ENCODE measurements at places on chromosomes 4 and X.

DNA sequence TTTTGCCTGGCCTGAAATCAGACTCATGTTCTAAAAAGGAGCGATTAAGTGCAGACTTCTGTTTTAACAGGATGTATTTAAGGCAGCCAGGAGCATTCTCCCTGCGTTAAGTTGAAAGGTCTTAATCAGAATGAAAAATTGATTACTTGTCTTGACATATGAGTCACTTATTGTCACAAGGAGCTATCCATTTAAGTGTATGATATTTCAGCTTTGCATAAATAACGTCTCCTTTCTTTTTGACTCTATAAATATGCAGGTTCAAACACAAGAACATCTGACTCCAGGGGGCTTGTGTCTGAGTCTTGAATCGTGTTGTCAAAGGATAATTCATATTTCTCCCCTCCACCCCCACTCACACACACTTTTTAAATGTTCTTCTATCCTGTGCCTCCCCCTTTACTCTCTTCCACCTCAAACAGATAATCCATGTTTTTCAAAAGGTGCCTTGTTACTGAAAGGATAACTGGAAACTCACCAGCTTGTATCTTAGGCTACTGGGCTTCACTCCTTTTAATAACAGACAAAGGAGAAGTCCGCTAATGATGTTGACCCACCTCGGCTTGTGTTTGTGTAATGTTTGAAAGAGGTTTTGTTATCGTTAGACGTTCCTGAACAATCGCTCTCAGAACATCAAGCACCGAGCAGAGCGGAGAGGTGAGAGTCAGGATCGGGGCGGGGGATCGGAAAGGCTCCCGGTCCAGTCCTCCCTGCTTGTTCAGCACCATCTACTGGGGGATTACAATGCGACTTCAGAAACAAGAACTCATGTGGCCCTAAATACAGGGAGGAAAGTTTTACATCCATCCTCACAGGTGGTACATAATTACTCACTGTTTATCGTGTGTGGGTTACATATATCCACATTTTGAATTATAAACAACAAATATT is 107.5 kb upstream of the RPL34 start:
- no peak for DNase-seq
- no peak overlapping the region for H3K4me3 ChIP-seq
- H3K4me1 ChIP-seq = no peaks in the 10 kb centered on the region
- no peaks in the 10 kb centered on the region for H3K27me3 ChIP-seq

GRCh38 chr4:77418333-77418732 is 187.3 kb upstream of the CXCL13 start:
- no peak overlapping the region for H3K4me3 ChIP-seq
- DNase-seq = no peak
- H3K4me1 ChIP-seq = no peaks in the 10 kb centered on the region
- no peaks in the 10 kb centered on the region for H3K27me3 ChIP-seq

- DNase-seq = no peak
- H3K27me3 ChIP-seq = no peaks in the 10 kb centered on the region
- H3K27ac ChIP-seq = no peak overlapping the region
- H3K36me3 ChIP-seq = no peaks in the 10 kb centered on the region
- H3K4me3 ChIP-seq = no peak overlapping the region
- H3K4me1 ChIP-seq = no peaks in the 10 kb centered on the region
These were observed 40.7 kb downstream of the ANXA3 start for GRCh38 chr4:78592088-78592783.

GRCh38 chr4:118158763-118159375 is 124.6 kb downstream of the NDST3 start:
- no peaks in the 10 kb centered on the region for H3K27me3 ChIP-seq
- no peaks in the 10 kb centered on the region for H3K36me3 ChIP-seq
- H3K4me3 ChIP-seq = no peak overlapping the region
- no peak for DNase-seq
- H3K27ac ChIP-seq = no peak overlapping the region

GRCh38 chr4:80249144-80249543 is 17.3 kb upstream of the FGF5 start:
- no peaks in the 10 kb centered on the region for H3K36me3 ChIP-seq
- no peaks in the 10 kb centered on the region for H3K4me1 ChIP-seq

- DNase-seq = no peak
- no peaks in the 10 kb centered on the region for H3K27me3 ChIP-seq
- H3K27ac ChIP-seq = no peak overlapping the region
- no peak overlapping the region for H3K4me3 ChIP-seq
- H3K4me1 ChIP-seq = no peaks in the 10 kb centered on the region
These were observed 74.7 kb downstream of the LPAR4 start for GRCh38 chrX:78822157-78822690.

GRCh38 chr4:19961091-19961490 is 290.6 kb upstream of the SLIT2 start:
- H3K36me3 ChIP-seq = no peaks in the 10 kb centered on the region
- no peak for DNase-seq
- no peak overlapping the region for H3K27ac ChIP-seq
- H3K4me3 ChIP-seq = no peak overlapping the region
- no peaks in the 10 kb centered on the region for H3K4me1 ChIP-seq
- no peaks in the 10 kb centered on the region for H3K27me3 ChIP-seq

GRCh38 chr4:972651-973424 is 531 bp downstream of the DGKQ start:
- H3K27ac ChIP-seq = no peak overlapping the region
- peaks cover 18% of the 10 kb centered on the region for H3K4me1 ChIP-seq
- peak overlapping the region; percentile 88 for H3K4me3 ChIP-seq
- no peaks in the 10 kb centered on the region for H3K36me3 ChIP-seq
- peak; percentile 48 for DNase-seq
- no peaks in the 10 kb centered on the region for H3K27me3 ChIP-seq

DNA sequence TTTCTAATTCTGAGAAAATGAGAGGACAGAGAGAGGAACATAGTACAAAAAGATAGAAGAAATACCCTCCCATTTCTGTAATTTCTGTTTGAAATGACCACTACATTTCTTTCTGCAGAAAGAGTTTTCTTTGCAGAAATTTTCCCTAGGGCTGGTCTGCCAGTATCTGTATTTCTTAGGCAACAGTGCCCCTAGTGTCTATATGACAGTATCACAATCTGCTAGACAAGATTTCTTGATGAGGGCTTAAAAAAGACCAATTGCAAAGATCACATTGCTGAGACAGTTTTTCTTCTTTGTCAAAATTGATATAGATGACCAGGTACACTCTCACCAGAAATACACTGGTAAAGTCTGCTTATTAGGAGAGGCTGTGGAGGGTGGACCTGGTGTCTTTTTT is 81.0 kb upstream of the ZDHHC15 start:
- DNase-seq = no peak
- H3K4me1 ChIP-seq = no peaks in the 10 kb centered on the region
- H3K27ac ChIP-seq = no peak overlapping the region
- H3K4me3 ChIP-seq = no peak overlapping the region
- H3K27me3 ChIP-seq = no peaks in the 10 kb centered on the region

GRCh38 chr4:185916683-185917082 is 104.7 kb upstream of the SORBS2 start:
- H3K27ac ChIP-seq = no peak overlapping the region
- no peak overlapping the region for H3K4me3 ChIP-seq
- H3K4me1 ChIP-seq = no peaks in the 10 kb centered on the region

- H3K27ac ChIP-seq = no peak overlapping the region
- no peak for DNase-seq
- H3K4me1 ChIP-seq = peaks cover 6% of the 10 kb centered on the region
These were observed 189.3 kb downstream of the PTTG2 start for GRCh38 chr4:38149472-38149996.

DNA sequence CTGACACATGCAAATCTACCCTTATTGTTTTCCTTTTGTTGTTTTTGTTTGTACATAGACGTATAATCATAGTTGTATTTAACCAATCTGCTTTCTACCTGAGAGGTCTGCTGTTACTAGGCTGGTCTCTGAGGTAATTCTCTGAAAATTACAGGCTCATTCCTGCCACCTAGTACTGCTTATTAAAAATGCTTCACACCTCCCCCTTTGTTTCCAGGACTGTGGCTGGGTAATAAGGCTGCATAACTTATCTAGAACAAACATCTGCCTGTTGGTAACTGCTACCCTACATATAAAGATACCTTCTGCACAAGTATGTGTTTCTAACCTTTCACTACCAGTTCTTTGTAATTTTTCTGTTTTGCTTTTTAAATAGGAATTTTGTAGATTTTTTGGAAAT is 34.2 kb downstream of the COX7B2 start:
- H3K4me3 ChIP-seq = no peak overlapping the region
- no peak for DNase-seq
- H3K27ac ChIP-seq = no peak overlapping the region
- H3K36me3 ChIP-seq = no peaks in the 10 kb centered on the region

GRCh38 chrX:132568291-132568690 is 79.5 kb upstream of the MBNL3 start:
- H3K36me3 ChIP-seq = no peaks in the 10 kb centered on the region
- H3K27ac ChIP-seq = no peak overlapping the region
- H3K4me1 ChIP-seq = no peaks in the 10 kb centered on the region
- no peak overlapping the region for H3K4me3 ChIP-seq

DNA sequence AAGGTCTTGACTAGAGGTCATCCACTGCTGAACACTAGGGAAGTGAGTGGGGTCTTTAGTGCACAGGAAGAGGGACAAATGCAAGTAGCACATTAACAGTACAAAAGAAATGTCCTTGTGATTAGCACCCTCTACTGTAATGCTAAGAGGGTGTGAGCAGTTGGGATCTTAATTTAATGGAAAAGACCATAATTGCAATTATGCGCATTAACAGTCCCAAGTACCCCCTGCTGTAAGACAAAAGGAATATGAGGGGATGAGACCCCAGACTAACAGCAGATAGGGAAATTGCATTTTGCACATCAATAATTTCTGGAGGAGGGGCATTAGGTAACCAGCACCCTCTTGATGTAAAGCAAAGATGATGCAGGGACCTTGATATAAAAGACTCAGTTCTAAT is 285.0 kb downstream of the CHIC1 start:
- no peaks in the 10 kb centered on the region for H3K36me3 ChIP-seq
- H3K4me1 ChIP-seq = no peaks in the 10 kb centered on the region
- no peak overlapping the region for H3K4me3 ChIP-seq
- H3K27me3 ChIP-seq = no peaks in the 10 kb centered on the region

GRCh38 chr4:143184217-143184502 is 557 bp upstream of the USP38 start:
- H3K27me3 ChIP-seq = no peaks in the 10 kb centered on the region
- peak overlapping the region; percentile 85 for H3K4me3 ChIP-seq
- H3K36me3 ChIP-seq = no peaks in the 10 kb centered on the region
- H3K4me1 ChIP-seq = peaks cover 22% of the 10 kb centered on the region

DNA sequence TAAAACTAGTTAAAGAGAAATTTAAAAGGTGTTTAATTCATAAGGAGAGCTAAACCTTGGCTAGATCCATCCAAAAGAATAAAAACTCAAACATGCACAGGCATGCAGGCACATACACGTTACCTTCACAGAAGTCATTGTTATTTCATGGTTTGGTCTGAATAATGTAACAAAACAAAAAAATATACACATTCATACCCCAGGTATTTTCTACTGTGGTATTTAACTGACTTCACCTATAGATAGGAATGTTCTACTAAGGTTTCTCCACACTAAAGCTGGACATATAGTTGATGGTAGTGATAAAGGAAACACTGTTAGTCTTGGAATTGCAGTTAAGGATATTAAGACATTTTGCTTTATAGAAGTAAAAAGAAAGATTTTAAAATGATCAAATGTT is 283.6 kb upstream of the PCDH10 start:
- no peaks in the 10 kb centered on the region for H3K27me3 ChIP-seq
- H3K36me3 ChIP-seq = no peaks in the 10 kb centered on the region
- H3K4me3 ChIP-seq = no peak overlapping the region
- no peak overlapping the region for H3K27ac ChIP-seq
- no peak for DNase-seq

- no peaks in the 10 kb centered on the region for H3K27me3 ChIP-seq
- H3K27ac ChIP-seq = no peak overlapping the region
- H3K4me1 ChIP-seq = no peaks in the 10 kb centered on the region
- H3K4me3 ChIP-seq = no peak overlapping the region
These were observed 133.1 kb downstream of the CORIN start for GRCh38 chr4:47704693-47705325.

DNA sequence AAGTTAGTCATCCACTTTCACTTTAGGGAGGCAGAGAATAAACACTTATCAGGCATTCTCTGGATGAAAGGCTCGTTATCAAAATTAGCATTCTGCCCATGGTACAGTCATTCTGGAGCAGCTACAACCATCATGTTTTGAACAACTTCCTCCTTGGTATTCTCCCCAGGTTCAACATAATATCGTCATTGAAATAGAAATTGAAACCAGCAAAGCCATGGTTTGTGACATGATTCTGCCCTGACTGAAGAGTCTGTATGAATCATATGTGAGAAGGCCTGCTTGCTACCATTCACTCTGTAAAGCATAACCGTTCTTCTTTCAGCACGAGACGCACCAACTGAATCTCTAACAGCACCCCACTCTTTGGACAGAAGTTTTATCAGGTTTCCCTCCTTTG is 127.5 kb upstream of the RADX start:
- no peaks in the 10 kb centered on the region for H3K36me3 ChIP-seq
- no peaks in the 10 kb centered on the region for H3K4me1 ChIP-seq
- no peaks in the 10 kb centered on the region for H3K27me3 ChIP-seq
- no peak overlapping the region for H3K27ac ChIP-seq
- no peak for DNase-seq

DNA sequence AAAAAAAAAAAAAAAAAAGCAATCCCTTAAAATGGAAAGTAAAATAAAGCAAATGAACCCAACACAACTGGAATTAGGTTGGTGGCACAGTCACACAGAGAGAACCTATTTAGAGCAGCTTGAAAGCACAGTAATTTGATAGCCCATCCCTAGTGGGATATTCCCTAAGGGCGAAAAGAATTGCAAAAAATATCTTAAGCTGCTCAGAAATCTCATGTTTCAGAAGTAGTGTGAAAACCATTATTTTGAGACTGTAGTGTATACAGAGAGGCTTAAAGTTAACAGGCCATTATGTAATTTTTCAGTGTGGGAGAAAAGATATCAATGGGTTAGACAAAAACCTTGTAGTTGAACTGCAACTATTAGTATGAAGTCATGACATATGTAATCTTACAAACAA is 40.0 kb upstream of the DHX15 start:
- H3K4me3 ChIP-seq = no peak overlapping the region
- no peaks in the 10 kb centered on the region for H3K36me3 ChIP-seq
- H3K27ac ChIP-seq = no peak overlapping the region
- DNase-seq = no peak
- no peaks in the 10 kb centered on the region for H3K4me1 ChIP-seq

- H3K27ac ChIP-seq = no peak overlapping the region
- no peak overlapping the region for H3K4me3 ChIP-seq
- no peaks in the 10 kb centered on the region for H3K27me3 ChIP-seq
These were observed 25.4 kb upstream of the PPP1R2C start for GRCh38 chrX:42803320-42803719.

GRCh38 chr4:62119195-62119594 is 919.1 kb downstream of the ADGRL3 start:
- H3K27ac ChIP-seq = no peak overlapping the region
- no peak for DNase-seq
- no peaks in the 10 kb centered on the region for H3K4me1 ChIP-seq
- H3K27me3 ChIP-seq = no peaks in the 10 kb centered on the region
- H3K36me3 ChIP-seq = no peaks in the 10 kb centered on the region

DNA sequence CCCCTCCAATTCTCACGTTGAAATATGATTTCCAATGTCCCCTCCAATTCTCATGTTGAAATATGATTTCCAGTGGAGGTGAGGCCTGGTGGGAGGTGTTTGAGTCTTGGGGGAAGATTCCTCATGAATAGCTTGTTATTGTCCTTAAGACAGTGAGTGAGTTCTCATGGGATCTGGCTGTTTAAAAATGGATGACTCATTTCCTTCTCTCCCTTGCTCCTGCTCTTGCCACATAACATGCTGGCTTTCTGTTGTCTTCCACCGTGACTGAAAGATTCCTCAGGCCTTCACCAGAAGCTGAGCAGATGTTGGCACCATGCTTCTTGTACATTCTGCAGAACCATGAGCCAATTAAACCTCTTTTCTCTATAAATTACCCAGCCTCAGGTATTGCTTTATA is 346.8 kb upstream of the TECRL start:
- H3K27me3 ChIP-seq = no peaks in the 10 kb centered on the region
- no peak overlapping the region for H3K27ac ChIP-seq
- H3K4me1 ChIP-seq = no peaks in the 10 kb centered on the region
- no peak for DNase-seq
- H3K4me3 ChIP-seq = no peak overlapping the region
- H3K36me3 ChIP-seq = no peaks in the 10 kb centered on the region

Measured in effector memory CD4-positive, alpha-beta T cell (primary cell).